ENCODE measurements at places on chromosomes 7 and 10.

- DNase-seq: no peak
These were observed 9.6 kb downstream of the FAM53B start for GRCh38 chr10:124734311-124735166.

GRCh38 chr7:28151965-28152364 lies 28.6 kb downstream of the JAZF1 start:
- peak; percentile 61 for DNase-seq

DNA sequence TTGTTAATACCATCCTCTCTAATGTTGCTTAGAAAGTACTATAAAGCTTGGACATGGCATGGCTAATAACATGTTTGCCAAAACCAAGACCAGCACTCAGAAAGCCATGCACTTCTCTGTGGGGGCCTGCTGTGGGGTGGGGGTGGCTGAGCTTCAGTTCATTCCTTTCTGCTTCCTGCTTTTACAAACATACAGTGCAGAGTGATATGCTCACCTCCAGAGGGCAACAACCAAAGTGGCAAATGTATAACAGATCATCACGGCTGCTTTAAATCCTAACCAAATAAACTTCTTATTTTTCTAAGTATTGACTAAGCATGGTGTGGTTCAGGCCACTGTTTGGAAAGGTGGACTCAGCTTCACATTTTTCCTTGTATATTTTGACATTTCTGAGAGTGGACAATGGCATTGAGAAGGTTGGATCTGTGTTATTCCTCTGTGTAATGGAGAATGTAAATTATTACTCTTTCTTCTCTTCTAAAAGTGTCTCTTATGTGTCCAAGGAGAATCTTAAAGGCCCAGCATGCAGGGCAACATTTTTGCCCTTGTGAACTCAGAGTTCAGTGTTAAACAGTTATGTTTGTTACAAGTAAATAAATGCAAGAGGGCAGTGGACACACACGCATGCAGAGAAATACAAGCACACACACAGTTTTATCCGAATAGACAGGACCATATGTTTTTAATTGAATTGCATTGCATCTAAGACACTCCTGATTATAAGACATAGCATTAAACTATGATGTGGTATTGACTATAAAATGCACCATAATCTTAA lies 186.1 kb downstream of the HERPUD2 start:
- no peak for DNase-seq

GRCh38 chr7:50199824-50200223 lies 104.7 kb upstream of the IKZF1 start:
- no peak for DNase-seq

DNA sequence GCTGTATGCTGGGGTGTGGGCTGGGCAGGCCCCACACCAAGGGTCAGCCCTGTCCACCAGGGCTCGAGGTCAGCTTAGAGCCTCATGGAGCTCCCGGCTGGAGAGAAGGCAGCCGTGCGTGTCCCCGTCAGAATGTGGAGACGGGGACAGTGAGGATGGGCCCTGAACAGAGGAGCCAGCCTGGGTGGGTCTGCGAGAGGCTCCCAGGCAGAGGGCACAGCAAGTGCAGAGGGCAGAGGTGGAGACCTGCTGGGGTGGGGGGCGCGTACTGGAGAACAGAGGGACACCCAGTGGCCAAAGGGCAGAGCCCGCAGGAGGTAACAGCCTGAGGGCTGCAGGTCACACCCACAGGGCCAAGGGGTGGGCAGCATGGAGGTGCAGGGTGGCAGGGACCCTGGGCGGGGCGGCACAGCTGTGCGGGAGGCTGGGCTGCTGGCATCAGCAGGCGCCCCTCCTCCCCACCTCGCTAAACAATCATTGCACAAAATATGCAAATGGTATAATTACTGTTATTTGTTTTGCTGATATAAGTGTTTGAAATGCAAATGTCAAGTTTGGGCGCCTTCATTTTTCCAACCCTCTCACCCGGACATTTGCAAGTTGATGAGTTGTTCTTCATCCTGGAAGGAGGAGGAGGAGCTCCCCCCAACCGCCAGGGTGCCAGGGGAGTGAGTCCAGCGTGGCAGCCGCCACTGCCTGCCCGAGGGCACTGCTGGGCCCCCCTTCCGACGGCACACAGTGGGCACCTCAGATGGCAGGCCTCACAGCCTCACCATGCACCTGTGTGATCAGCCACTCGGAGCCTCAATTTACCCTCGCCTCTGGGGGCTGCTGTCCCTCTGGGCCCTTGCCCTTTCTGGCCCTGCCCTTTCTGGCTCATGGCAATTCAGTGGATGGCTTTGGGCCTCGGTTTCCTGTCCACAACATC lies 35.0 kb downstream of the ELFN1 start:
- no peak for DNase-seq
